ENCODE measurements at places on chromosomes 1 and 21.
A peak's percentile ranks its signal among the peaks of the same experiment; 100 is the strongest.

DNA sequence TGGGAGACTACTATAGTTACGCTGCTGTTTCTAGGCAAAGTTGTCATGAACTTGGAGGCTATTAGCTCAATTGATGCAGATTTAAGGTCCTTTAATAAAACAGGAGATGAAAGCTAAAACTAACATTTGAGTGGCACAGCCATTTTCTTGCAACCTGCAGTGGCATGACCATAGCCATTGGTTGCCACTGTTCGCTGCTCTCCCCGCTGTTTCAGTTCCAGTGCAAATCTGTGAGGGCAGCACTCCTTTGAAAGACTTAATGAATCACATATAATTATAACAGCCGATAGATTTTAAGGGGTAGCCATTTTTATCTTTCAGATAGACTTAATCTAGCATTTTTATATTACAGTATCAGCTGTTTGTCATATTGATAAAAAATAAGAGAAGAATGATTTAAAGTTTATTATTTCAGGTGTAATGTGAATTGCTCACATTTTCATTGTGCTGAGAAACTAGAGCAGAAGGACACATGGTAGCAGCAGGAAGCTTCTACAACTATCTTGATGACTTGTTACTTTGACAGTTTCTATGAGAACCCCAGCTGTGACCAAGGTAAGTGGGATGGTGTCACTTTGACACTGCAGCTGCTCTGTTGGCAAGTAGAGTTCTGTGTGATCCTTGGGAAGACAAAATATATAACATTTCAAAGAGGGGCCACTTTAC is 203.7 kb downstream of the PLA2G4A start:
- no peak for DNase-seq

DNA sequence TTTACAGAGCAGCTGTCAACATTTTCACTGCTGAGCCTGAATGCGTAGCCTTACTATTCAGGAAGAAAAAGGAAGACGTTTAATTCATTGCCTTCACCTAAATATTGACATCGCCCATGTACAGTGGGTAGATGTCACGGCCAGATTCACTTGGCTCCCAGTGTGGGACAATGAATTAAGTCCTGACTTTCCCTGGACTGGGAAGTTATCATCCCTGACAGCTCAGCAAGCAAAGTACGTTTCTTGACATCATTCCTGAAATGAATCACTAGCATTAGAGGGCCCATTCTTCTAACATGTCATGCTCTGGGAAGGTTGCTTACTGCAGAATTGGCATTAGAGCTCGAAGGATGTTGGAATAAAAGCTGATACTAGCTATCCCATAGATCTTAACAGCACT is 37.8 kb downstream of the LRRC53 start:
- DNase-seq, result no peak

GRCh38 chr21:14526836-14527695 is 19.0 kb downstream of the SAMSN1 start:
- DNase-seq, result no peak

DNA sequence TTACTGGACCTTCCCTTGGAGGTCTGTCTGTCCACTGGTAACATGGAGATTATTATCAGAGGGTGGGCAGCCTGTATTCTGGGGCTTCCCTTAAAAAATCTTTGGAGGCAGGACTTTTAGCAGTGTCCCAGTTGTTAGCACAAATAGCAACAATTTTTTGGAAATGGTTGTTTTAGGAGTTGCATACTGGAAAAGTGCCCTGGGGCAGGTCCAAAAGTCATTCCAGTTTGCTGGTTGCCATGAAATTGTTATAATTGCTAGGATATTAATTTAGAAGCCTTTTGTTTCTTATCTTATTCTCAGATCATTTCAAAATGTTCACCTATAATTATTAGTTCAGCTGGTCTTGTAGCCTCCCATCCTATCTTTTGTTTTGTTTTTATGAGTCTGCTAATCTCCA is 71.0 kb downstream of the PTGS2 start:
- no peak for DNase-seq

- no peak for DNase-seq
Observed at GRCh38 chr1:46401154-46401913, 7.2 kb downstream of the FAAH start.

DNA sequence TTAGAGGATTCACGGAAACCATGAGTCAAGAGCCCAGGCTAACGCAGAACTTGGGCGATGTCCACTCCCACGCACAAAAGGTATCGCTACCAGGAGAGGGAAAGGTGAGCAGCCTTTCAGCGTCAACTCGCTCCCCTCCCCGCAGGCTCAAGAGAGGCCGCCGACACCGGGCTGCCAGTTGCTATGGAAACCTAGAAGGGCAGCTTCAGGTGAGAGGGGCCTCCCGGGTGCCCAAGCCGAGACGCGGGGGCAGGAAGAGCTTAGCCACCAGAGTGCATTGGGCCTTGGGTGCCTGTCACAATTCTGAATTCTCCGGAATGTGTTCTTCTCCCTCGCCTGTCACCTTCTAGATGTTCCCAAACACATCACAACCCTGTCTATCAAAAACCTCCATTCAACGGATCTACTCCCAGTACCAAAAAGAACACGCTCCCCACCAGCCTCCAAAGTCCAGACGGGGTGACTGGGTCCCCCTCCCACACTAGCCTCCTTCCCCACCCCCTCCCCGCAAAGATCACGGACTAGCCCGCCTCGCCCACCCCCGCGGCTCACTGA is 694 bp downstream of the MEAF6 start:
- no peak for DNase-seq

GRCh38 chr1:165842671-165843129 is 15.3 kb downstream of the UCK2 start:
- DNase-seq, result no peak

- DNase-seq, result no peak
Observed at GRCh38 chr21:14046401-14046800, 164.4 kb downstream of the LIPI start.

GRCh38 chr1:54547601-54548388 is at the start of gene ACOT11:
TSS of gene ACOT11 (plus strand) at chr1:54548228. CDS start at chr1:54548310, 82 bp downstream.
- DNase-seq, result no peak

DNA sequence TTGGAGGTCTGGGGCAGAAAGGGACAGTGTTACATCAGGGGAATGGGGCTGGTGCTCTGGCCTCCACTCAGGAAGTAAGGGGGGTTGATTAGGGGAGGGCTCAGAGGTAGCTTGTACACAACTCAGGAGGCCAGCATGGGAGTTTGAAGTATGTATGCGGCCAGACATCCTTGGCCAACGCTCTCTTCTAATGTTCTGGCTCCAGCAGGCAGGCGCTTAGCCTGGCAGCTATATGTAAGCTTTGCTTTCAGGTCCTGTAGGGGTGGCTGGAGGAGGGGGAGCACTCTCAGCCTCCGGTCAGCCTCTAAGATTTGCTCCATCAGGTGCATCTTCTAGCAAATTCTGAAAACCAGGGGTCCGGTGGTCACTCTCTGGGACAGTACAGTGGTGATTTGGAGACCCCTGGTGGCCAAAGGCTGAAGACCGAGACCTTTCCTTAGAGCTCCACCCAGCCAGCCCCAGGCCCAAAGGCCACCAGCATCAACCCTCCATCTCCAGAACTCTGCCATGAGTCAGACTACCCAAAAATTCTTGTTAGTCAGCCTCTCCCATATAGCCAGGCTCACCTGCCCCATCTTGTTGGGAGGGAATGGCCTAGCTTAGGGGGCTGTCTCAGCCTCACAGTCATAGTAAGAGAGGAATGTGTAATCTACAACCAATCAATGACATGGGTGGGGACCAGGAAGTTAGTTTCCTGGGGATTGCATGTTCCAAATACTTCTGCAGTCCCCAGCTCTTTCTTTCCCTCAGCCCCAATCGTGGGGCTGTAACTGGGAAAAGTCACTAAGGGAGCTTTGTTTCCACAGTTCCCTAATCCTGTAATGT is 9.7 kb upstream of the COL8A2 start:
- DNase-seq, result peak; percentile 70

DNA sequence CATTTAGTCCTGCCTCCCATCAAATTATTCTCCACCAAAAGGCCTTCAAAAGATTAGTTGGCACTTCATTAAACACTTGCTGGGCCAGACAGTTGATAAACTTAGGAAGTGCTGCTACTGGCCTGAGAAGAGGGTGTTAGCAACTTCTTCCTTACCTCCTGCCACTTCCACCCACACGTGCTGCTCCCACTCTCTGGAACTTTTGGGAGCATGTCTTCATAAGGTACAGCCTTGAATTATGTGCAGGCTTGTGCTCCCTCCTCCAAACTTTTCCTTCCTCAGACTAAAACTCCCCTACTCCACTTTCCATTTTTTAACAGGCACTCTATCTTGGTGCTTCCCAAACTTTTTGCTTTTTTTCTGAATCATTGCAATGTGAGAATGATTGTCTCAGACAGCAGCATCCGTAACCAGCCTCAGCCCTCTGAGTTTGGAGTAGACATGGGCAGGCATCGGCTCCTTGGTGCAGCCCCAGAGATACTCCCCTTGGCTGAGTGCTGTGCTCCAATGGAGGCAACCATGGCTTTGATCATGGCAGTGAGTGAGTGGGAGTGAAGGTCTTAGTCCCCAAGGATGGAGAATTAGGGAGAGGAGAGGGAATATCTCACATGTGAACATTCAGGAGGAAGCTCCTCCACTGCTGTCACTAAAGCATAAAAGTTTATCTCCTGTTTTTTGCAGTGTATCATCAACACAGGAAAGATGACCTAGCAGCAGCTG is 8.7 kb upstream of the LELP1 start:
- DNase-seq, result no peak

DNA sequence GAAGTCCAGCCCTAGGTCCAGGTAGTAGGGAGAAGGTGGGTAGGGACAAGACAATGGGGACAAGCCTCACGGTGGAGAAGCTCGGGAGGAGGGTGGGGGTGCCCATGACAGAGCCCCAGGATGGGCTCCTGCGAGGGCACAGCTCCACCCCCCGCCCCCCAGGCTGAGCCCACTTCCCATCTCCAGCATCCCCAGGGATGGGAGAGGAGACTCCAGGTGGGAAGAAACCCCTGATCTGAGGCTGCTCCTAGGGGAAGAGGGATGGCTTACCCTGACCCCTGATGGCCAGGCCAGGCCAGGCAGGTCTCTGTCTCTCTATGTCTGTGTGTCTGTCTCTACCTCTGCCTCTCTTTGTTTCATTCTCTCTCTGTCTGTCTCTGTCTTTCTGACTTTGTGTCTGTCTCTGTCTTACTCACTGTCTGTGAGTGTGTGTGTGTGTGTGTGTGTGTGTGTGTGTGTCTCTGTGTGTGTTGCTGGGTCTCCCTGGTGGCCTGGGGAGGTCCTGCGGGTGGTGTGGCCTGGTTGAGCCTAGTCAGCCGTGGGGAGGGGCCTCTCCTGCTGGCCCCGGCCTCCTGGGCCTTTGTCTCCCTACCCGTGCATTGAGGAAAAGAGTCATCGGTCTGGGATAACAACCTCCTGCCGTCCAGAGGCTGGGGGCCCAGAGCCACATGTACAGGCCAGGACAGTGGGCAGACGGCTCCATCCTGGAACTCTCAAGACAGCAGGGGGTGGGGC is 45.7 kb downstream of the WNT9A start:
- DNase-seq, result no peak

- DNase-seq, result peak; percentile 40
Observed at GRCh38 chr1:55375617-55376258, 160.6 kb upstream of the USP24 start.

- no peak for DNase-seq
Observed at GRCh38 chr1:242011894-242012660, 13.2 kb upstream of the MAP1LC3C start.

DNA sequence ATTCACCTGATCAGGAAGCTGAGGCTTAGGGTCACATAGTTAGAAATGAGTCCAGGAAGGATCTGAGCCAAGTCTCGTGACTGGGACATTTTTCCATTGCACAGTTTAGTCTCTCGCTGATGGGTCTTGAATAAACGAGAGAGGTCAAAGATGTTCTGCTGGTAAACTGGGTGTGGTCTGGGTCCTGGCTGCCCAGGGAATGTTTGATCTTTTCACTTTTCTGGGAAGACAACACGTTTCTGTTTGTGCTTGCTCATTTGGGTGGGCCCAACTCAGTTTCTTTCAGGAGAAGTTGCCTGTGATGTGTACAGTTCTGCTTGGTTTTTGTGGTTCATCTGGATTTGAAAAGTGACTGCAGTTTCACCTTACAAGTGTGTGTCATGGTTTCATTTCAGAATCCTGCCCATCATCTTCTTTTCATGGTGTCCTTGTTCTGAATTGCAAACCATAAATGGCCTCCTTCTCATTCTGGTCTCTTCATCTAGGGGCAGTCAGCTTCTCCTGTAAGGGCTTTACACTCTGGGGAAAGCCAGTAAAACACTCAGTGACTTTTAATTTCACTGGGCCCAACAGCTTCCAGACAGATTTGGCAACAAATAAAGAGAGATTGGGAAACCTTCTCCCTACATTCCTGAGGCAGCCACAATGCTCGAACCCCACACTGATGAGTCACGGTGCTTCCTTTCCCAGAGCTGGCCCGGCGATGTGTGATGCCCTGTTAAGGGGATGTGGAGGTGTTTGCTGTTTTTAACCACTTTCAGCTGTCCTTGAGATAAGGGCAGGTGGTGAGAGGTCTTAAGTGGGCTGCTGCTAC is 7.2 kb upstream of the TACSTD2 start:
- DNase-seq, result peak; percentile 95

GRCh38 chr21:28250946-28251345 is 741.7 kb downstream of the LTN1 start:
- DNase-seq, result no peak

- no peak for DNase-seq
Observed at GRCh38 chr1:161044908-161045735, 655 bp downstream of the USF1 start.

DNA sequence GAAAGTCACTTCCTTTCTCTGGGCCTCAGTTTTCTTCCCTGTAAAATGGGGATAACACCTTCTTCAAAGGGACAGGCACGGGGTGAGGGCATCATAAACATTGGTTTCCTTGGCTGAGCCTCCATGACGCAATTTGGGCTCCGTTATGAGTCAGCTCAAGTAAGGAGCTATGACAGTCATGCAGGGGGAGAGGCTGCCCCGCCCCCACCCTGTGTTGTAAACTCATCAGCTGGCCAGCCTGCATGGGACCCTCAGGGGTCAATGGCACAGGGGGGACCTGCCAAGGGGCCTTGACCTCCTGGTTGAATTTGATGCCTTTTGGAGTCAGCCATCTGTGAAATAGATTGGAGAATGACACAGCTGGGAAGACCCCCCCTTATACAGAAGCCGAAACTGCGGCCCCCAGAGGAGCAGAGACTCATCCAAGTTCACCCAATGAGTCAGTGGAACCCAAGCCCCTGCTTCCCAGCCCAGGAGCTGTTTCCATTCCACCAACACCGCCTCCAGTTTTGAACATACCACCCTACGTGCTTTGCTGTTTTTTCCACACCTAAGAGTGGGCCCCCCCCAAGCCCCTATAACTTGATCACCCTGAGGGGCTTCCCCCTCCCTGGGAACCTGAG is 36.8 kb upstream of the RUNX3 start:
- DNase-seq, result no peak

GRCh38 chr1:174165471-174166137 is 6.3 kb downstream of the RABGAP1L start:
- DNase-seq, result no peak

GRCh38 chr21:36148886-36149285 is 7.7 kb upstream of the DOP1B start:
- DNase-seq, result no peak

DNA sequence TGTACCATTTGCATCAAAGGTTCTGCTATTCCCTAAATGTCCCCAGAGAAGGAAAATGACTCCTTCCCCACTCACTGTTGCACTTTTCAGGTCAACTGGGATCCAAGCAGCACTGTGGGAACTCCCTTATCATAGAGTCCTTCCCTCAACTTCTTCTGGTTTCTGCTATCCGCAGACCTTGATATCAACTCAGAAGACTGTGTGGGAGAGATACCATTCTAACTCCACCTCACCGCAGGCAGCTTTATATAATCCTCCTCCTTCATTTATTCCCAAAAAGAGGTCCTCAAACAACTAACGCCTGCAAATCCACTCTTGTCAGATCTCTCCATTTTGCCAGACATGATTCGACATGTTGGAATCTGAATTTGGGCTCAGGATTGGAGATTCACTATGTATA is 27.3 kb downstream of the LHX9 start:
- no peak for DNase-seq

GRCh38 chr1:205769641-205770365 is 5.5 kb downstream of the RAB29 start:
- peak; percentile 41 for DNase-seq
